Renal cortex interstitium (tissue), 15 donors: ENCODE measurements at places on chromosomes 7 and 10.

DNA sequence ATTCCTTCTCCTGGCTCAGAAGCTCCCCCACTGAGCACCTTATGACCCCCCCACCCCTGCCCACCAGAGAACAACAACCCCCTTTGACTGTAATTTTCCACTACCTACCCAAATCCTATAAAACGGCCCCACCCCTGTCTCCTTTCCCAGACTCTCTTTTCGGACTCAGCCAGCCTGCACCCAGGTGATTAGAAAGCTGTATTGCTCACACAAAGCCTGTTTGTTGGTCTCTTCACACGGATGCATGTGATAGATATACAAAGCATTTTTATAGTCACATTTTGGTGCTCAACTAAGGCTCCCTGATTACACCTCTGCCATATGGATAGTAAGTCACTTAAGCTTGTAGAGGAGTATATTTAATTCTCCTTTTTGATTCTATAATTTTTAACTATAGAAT, 985.8 kb downstream of the REEP3 start:
- no peak for DNase-seq

- no peak for DNase-seq
Observed at GRCh38 chr10:48287417-48288391, 13.2 kb upstream of the FRMPD2 start.

- DNase-seq, result no peak
Observed at GRCh38 chr10:75764974-75765788, 333.8 kb downstream of the LRMDA start.

DNA sequence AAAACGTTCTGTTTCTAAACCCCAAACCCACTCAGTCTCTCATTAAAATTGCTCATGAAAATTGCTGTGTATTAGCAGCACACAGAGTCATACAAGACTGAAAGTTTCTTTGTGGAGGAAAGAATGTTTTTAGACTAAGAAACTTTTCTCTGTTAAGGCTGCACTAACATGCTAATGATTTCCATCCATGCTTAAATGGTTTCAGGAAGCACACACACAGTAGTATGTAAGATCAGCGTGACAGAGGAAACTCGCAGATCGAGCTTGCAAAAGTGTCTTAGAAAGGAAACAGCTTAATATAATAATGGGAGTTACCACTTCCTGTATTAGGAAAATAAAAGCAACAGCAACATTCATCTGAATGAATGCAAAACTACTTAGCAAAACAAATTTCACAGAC, 112.7 kb downstream of the ICA1 start:
- DNase-seq, result no peak

GRCh38 chr7:111159426-111159825, 68.5 kb downstream of the LRRN3 start:
- DNase-seq, result no peak

- peak; percentile 40 for DNase-seq
Observed at GRCh38 chr10:61175316-61175715, 231.3 kb upstream of the RHOBTB1 start.

- DNase-seq, result no peak
Observed at GRCh38 chr7:28116041-28116440, 64.6 kb downstream of the JAZF1 start.

GRCh38 chr7:68425377-68425776, 1172.9 kb upstream of the AUTS2 start:
- no peak for DNase-seq

GRCh38 chr10:14880229-14880628, 1.6 kb downstream of the SUV39H2 start:
- no peak for DNase-seq

DNA sequence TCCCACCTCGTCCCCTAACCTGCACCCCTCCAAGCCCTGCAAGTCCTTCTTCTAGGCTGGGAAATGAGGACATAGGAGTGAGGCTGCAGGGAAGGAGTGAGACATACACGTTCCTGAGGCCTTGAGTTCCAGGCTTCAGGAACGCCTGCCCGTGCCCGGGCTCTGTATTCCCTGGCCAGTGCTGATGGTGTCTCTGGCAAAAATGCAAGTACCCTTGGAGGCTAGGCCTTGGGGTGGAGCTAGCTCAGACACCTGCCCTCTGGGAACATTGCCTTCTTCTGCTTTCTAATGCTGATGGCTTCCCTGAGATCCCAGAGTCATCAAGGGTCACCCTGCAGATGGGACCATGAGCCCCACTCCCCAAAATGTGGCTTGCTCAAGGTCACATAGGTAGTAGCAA, 76.0 kb downstream of the GRK5 start:
- DNase-seq, result no peak

GRCh38 chr7:29565634-29565981, 2.0 kb downstream of the PRR15 start:
- DNase-seq, result no peak

GRCh38 chr7:2123360-2123759, 109.4 kb downstream of the MAD1L1 start:
- DNase-seq, result no peak

DNA sequence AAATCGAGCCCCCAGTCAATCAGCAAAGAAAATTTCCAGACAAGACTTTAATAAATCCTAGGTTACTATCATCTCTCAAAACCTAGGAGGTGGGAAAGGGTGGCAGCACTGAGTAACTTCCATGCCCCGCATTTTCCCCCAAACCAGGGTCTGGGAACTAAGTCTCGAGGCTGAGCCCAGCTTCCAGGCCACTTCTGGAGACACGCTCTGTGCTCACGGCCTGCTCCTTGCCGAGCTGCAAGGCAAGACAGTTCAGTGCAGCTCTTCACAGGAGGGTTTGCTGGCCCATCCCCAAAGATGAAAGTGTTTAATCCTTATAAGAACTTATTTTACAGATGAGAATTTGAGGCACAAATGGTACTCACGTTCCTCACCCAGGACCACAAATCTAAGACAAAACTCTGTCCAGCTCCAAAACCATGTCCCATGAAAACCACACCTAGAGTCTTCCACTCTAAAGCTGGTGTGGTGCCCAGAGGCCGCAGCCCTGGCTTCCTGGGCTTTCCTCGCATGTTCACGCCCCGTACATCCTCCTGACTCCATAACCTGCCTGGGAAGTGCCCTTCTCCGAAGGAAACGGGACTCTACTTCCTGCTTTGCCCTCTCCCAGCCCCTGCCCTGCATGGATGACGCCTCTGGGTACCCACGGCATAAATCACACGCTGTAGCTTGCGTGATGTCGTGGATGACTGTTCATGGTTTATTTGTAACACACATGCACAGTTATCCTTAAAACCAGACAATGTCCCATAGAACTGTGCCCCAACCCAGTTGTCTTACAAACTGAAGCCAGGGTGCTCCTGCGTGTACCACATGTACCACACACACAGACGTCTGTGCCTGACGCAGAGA, 201.2 kb downstream of the DIP2C start:
- no peak for DNase-seq

DNA sequence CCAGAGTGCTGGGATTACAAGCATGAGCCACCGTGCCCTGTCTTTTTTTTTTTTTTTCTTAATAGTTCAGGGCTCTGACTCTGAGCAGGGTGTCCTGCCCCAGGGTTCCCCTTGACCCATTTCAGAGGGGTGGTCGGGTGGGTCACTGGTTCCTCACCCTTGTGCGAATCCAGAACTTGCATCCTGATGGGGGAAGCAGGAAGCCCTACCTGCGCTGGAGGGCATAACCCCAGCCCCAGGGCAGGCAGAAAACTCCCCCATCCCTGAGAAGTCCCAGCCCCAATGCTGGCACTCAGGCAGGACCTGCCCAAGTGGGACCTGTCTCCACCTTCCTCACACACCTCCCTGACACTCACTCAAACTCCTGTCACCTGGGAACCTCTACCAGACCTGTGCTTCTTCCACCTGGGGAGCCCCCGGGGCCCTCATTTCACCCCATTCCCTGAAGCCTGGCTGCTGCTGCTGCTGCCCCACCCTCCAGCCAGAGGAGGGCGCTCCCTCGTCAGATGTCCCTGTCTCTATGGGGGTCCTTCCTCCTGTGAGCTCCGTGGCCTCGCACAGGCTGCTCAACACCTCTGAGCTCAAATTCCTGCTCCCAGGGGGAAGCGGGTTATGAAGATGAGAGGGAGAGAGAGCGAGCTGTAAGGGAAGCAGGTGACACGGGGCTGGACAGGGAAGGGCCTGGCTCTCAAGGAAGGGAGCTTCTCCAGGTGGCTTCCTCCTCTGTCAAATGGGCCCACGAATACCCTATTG, 15.1 kb upstream of the ZNF273 start:
- DNase-seq, result no peak

DNA sequence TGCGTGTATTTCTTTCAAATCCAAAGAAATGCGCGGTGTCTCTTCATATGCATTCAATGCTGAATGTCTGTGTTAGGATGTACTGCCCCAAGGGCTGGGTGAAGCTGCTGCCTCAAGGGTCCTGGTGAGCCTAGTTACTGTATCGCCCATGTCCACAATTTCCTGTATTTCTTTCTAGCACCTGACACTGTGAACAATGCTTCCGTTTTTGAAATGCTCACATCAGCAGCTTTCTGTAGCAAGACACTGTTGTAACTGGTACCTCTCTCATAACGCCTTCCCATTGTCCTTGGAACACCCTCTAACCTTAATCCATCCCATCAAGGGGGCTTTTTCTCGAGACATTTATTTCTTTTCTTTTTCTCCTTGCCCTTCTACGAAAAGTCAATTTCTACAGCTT, 25.1 kb downstream of the NRP1 start:
- DNase-seq, result no peak

GRCh38 chr7:149751043-149751775, 22.2 kb downstream of the ZNF467 start:
- DNase-seq, result no peak

GRCh38 chr7:99406557-99406956, 1.8 kb downstream of the PDAP1 start:
- no peak for DNase-seq

DNA sequence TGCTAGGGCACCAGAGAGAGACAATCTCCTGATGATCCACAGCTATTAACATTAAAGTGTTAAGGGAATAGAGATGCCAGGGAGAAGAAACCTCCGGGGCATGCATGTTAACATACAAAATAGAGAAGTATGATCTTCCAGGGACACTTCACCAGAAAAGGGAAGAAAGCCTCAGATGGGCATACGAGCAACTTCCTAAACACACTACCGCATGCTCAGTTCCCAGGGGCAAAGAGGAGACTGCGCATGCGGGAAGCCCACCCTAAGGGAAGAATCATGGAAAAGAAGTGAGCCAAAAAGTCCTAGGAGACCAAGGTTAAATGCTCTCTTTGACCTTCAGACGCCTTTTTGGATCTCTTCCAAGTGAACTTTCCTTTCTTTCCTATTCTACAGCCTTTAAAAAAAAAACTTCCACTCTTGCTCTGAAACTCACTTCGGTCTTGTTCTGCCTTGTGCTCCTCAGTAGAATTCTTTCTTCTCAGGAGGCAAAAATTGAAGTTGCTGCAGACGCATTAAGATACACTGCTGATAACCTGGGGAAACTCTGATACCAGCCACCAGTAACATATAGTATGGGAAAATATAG, 1211.3 kb downstream of the REEP3 start:
- no peak for DNase-seq

DNA sequence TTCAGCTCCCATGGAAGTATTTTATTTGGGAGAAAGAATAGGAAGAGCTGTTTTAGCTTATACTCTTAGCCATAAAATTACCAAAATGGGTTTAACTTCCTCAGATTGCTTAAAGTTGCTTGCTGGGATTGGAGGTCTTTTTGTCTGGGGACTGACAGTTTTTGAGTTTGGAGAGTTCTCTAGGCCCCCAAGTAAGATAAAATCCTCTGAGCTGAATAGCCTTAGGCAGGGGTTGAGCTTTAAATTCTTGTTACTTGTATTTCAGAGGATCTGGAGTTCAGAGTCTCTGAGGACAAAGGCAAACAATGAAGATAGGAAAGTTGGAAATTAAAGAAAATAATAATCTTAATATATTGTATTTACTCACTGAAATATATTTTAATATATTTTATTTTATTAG, 294.4 kb upstream of the DKK1 start:
- DNase-seq, result no peak

DNA sequence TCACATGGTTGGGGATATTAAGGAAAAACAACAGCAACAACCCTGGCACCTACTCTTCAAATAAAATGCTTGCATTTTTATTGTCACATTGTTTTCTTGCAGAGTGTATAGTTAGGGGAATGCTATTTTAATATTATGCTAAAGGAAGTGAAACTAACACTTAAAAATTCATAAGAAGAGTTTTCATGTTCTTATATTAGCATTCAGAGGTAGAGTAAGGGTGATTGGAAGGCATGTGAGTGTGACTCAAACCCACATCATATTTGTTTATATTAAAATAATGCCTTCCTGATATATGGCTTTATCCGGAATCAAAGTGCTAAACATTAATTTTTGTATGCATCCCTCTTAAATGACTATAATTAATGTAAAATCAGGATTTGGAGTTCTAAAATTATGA, 59.8 kb upstream of the TES start:
- DNase-seq, result no peak

DNA sequence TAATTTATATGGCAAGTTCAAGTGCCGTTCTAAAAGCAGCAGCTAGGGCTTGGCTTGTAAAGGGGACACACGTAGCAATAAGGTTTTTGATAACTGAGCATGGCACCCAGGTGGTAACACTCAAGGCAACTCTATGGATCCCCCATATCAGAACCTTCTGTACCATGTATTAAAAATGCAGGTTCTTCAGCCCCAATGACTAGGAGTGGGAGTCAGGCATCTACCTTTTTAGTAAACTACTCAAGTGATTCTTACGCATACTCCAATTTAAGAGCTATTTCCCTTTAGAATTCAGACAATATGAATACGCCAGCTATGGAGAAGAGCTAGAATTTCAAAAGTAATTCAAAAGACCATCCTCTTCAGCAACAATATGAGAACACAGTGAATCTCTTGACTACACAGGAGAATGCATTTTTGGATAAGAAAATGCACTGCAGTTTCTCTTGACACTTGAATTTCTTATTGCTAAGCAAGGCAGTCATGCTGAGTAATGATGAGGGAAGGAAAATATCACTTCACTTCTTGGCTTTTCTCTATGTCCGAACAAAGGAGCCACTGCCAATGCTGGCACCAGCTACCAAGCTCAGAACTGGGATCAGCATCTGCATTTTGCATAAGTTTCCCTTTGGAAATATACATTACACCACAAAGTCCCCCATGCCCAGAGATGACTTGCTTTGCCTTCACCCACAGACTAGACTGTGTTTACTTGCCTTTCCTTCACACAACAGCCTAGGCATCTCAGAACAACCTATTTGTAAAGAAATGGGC, 53.5 kb downstream of the ABLIM1 start:
- DNase-seq, result no peak

DNA sequence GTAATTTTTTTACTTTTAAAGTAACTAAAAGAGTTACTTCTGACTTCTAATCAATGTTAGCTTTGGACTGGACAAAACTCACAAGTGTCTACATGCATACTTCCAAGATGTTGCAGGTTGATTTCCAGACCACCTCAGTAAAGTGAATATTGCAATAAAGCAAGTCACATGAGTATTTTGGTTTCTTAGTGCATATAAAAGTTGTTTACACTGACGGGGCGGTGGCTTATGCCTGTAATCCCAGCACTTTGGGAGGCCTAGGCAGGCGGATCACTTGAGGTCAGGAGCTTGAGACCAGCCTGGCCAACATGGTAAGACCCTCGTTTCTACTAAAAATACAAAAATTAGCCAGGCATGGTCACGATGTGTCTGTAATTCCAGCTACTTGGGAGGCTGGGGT, 40.8 kb downstream of the PANK1 start:
- no peak for DNase-seq
